ENCODE measurements at places on chromosomes 1 and 21.

- no peak for DNase-seq
Observed at GRCh38 chr1:32696041-32696440, 6.5 kb downstream of the SYNC start.

- DNase-seq, result no peak
Observed at GRCh38 chr21:25569084-25569483, 38.2 kb downstream of the MRPL39 start.

- DNase-seq, result peak; percentile 71
Observed at GRCh38 chr21:42047821-42048613, 23.1 kb upstream of the UMODL1 start.

GRCh38 chr1:150558761-150559655 lies 9.8 kb downstream of the ADAMTSL4 start:
- no peak for DNase-seq

DNA sequence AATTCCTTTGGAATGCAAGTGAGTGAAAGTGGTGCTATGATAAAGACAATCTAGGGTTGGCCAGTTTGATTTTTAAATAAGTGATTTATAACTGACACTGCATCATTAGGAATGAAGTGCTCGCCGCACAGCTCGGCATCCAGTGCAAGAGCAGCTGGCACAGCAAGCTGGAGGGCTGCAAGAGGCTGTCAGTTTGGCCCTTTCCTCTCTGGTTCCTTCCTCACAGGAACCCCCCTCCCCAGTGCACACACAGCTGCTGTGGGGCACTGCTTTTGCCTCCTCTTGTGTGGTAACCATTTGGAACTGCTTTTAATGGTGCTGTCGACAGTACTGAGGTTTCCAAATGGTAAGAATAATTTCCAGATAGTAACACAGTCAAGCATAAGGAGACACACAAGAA lies 10.4 kb upstream of the BCAR3 start:
- DNase-seq, result no peak
